ENCODE measurements at places on chromosomes 6 and 20. TPM values are rescaled to one million over a fixed set of nuclear protein-coding genes. Genes with fewer than 3 reads are reported as not detected.
A peak's percentile ranks its signal among the peaks of the same experiment; 100 is the strongest.

- DNase-seq = no peak
- no peaks in the 10 kb centered on the region for H3K4me1 ChIP-seq
- no peak overlapping the region for H3K27ac ChIP-seq
- no peak overlapping the region for H3K4me3 ChIP-seq
- H3K36me3 ChIP-seq = no peaks in the 10 kb centered on the region
Observed at GRCh38 chr6:80446454-80447045, 340.1 kb downstream of the BCKDHB start.

DNA sequence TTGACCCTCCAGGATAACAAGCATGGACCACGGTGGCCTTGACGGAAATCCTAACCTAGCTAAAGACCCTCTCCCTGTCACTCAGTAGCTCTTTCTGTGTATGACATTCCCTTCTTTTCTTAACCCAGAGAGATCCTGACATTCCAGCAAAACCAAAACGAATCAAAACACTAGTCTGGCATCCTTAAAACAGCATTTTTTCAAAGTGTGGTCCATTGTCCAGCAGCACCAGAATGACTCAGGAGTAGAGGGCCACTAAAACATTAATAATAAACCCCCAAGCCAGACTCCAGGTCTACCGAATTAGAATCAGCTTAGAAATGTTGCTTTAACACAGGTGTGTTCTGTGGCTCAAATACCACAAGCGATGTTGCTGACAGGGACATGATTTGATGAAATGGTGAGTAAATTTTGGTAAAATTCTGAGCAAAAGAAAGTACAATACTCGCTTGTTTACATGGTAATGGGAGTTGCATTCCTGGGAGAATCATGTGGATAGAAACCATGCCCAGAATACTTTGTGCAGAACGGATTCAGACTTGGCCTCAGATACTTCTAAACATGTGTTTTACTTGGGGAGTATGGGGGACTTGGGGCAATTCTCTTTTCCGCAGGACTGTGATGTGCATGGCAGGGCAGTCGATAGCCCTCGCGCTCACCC is 174.2 kb upstream of the KCNG1 start:
- H3K4me3 ChIP-seq = no peak overlapping the region
- H3K27ac ChIP-seq = no peak overlapping the region
- peaks cover 18% of the 10 kb centered on the region for H3K27me3 ChIP-seq
- no peaks in the 10 kb centered on the region for H3K4me1 ChIP-seq
- no peaks in the 10 kb centered on the region for H3K36me3 ChIP-seq

DNA sequence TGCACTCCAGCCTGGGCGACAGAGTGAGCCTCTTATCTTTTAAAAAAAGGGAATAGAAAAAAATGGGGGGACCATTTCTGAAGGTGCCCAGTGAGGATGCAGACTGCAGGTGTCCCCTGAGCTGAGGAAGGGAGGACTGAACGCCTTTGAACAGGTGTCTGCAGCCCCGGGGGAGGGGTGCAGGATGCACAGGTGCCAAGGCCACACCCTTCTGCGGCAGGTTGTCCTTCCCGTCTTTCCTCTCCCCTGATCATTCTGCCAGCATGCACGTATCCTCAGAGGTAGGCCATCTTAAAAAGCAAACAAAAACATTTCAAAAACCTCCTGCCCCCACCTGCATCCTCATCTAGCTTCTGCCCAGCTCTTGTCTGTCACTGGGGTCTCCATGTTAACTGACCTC is 101.3 kb downstream of the MTHFD1L start:
- no peak overlapping the region for H3K4me3 ChIP-seq
- no peak for DNase-seq
- no peaks in the 10 kb centered on the region for H3K27me3 ChIP-seq
- H3K36me3 ChIP-seq = peaks cover 33% of the 10 kb centered on the region
- H3K27ac ChIP-seq = no peak overlapping the region

DNA sequence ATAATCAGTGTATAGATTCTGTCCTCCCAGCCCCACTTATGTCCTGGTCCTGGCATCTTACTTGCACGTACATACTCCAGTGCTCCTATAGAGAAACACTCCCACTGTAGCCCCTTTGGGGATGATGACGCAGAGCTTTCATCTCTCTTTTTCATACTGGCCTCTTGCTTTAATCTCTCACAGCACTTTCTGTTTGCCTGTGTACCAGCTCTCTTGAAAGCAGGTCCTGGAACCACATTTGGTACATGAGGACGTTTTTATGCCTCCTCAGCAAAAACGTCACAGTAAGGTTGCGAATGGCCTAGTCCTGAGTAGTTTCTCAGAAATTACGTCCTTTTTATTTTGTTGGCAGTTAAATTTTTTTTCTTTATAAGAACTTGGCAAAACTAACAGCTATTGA is 10.8 kb downstream of the L3MBTL3 start:
- H3K4me3 ChIP-seq = no peak overlapping the region
- peaks cover 62% of the 10 kb centered on the region for H3K36me3 ChIP-seq
- H3K27me3 ChIP-seq = no peaks in the 10 kb centered on the region
- H3K27ac ChIP-seq = peak overlapping the region; percentile 85
- peaks cover 57% of the 10 kb centered on the region for H3K4me1 ChIP-seq
- no peak for DNase-seq

- peak overlapping the region; percentile 55 for H3K27ac ChIP-seq
- H3K4me1 ChIP-seq = peaks cover 26% of the 10 kb centered on the region
- no peaks in the 10 kb centered on the region for H3K27me3 ChIP-seq
- H3K4me3 ChIP-seq = peak overlapping the region; percentile 48
- DNase-seq = no peak
Observed at GRCh38 chr6:145866456-145867396, 52.1 kb upstream of the FBXO30 start.

DNA sequence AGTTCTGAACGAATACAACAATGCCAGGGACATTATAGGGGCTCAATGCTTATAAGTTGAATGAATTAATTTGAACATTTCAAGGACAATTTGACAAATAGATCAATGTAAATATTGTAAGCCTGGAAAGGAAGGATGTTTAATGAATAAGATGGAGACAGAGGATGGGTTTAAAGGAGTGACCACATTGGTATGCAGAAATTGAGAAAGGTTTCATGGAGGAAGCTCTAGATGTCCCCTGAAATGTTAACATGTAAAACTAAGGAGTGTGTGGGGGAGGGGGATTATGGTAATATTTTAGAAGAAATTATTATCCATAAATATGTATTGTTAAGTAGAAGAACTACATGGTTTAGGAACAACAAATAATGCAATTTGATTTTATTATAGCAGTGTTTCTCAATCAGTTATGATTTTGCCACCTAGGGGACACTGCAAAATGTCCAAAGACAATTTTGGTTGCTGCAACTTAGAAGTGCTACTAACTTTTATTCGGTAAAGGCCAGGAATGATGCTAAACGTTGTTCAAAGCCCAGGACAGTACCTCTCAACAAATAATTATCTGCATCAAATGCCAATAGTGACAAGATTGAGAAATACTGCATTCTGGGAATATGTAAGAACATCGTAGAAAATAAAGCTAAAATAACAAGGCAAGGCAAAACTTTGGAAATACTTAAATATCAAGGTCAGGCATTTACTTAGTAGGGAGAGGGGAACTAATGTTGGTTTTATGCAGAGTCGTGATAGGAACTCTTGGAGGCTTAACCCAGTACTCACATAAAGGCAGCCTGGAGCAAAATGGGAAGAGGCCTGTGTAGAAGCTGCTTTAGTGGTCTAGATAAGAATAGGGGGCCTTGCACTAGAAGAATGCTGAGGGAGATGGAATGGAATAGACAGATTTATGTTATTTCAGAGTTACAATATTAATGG is 686.9 kb upstream of the CITED2 start:
- H3K27me3 ChIP-seq = peaks cover 6% of the 10 kb centered on the region
- DNase-seq = no peak
- H3K27ac ChIP-seq = no peak overlapping the region

DNA sequence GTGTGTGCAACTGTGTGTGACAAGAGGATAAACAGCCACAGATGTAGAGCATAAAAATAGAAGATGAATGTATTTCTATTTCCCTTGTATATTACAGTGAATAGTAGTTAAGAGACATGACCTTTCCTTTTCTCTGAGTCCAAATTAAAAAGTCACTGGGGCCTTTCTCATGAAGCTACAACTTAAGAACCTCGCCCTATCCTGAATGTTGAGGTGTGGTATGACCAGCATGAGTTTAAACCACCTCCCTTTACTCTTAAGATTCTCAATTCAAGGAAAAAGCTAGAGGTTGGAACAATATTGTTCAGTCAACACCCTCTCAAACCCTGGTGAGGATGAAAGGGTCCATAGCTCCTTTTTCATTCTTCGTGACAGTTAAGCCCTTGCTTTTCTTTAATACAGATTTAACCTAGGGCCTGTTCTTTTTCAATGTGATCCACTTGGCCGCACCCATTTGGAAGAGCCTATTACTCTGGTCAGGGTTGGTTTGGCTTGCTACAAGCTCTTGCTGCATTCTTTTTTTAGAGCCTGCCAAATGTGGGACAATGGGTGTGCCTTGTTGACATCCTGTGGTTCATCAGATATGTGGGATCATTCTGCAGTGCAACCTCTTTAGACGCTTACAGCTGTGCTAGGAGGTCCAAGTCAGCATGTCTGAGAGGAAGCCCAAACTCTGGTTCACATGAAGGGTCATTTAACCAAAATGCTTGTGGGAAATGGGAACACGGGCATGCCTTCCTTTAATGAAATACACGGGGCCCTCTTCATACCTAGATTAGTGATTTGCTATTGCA is 290.0 kb downstream of the HAO1 start:
- H3K27me3 ChIP-seq = no peaks in the 10 kb centered on the region
- no peaks in the 10 kb centered on the region for H3K4me1 ChIP-seq
- H3K36me3 ChIP-seq = no peaks in the 10 kb centered on the region

Gene TREML4
- not detected for total RNA-seq

Gene PTGIS
- total RNA-seq = 3.8 TPM

All from activated CD8-positive, alpha-beta memory T cell treated with anti-CD3 and anti-CD28 coated beads, Interleukin-2, amount 10 ng/mL, durations not matched to agents 7 days and 5 days (primary cell).